Fibroblast of the conjunctiva (primary cell): ENCODE measurements at places on chromosomes 3 and 15.

DNA sequence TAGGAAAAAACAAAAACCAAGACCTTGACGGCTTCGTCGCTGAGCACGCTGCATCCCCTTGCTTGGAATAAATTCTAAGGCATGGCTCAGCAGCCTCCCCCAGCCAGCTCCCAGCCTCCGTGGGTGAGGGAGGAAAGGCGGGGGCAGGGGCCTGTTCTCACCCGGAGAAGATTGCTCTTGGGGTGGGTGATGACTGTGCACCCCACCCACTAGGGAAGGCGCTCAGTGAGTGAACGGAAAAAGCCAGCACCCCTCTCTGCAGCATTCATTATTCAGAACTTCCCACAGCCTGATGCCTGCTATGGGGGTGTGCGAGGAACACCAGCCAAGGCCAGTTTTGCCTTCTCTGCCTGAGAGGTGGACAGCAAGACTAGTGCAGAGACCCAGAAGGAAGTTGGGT lies 19.3 kb upstream of the NTRK3 start:
- DNase-seq: no peak

- no peak for DNase-seq
Measured at GRCh38 chr3:157238457-157238856, 78.5 kb upstream of the CCNL1 start.

- DNase-seq: no peak
Measured at GRCh38 chr3:66418475-66418931, 82.3 kb downstream of the LRIG1 start.

DNA sequence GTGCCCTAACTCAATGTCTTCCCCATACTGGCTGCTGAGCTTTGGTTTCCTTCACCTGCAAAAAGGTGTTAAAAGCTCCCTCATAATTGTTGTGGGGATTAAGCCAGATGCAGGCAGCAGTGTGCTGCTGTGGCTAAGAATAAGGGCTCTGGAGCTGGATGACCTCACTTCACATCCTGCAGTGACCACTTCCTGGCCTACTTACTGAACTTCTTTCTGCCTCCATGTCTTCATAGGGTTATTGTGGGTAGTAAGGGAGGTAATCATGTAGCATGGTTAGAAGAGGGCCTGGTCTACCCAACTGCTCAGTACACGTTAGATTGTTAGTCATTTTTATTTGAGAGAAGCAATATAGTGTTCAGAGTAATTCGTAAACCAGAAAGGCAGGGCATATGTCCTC lies 18.4 kb downstream of the GYG1 start:
- no peak for DNase-seq

- no peak for DNase-seq
Measured at GRCh38 chr3:25043749-25044148, 384.3 kb upstream of the RARB start.

DNA sequence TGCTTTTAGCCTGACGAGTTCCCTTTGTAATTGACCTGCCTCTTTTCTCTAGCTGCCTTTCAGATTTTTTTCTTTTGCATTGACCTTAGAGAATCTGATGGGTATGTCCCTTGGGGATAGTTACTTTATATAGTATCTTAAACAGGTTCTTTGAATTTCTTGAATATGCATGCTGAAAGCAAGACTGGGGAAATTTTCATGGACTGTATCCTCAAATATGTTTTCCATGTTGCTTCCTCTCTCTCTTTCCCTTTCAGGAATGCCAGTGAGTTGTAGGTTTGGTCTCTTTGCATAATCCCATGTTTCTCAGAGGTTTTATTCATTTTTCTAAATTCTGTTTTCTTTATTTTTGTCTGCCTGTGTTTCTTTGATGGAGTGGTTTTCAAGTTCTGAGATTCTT lies 81.8 kb upstream of the CPNE4 start:
- DNase-seq: no peak

DNA sequence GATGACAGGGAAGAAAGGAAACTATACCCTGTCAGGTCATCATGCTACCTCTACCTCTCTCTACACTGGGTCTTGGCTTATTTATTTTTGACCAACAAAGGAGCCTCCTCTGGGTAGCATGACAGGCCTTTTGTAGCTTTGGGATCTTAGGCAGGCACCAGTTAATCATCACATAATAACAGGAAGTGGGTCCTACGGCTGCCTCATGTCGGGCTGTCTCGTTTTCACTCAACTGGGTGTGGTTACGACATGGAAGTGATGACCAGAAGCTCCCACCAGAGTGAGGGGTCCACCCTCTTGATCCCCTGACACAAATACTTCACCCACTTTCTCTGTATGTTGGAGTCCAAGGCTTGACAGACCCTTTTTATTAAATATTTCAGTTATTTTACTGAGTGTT lies 105.3 kb downstream of the CD47 start:
- no peak for DNase-seq

DNA sequence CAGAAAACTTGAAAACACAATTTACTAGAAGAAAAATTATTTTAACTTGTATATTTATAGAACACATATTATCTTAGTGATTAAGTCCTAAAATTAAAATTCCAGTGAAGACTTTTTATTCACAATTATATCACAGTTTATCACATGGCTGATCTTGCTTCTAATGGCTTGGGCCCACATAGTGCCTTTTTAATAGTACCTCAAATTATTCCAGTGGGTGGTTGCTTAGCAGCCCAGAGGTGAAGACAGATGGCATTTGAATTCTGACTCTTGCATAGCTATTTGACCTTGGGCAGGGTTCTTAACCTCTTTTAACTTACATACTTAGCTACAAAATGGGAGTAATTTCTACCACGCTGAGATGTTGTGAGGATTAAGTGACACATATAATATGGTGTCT lies 214.7 kb upstream of the SGO1 start:
- DNase-seq: no peak

DNA sequence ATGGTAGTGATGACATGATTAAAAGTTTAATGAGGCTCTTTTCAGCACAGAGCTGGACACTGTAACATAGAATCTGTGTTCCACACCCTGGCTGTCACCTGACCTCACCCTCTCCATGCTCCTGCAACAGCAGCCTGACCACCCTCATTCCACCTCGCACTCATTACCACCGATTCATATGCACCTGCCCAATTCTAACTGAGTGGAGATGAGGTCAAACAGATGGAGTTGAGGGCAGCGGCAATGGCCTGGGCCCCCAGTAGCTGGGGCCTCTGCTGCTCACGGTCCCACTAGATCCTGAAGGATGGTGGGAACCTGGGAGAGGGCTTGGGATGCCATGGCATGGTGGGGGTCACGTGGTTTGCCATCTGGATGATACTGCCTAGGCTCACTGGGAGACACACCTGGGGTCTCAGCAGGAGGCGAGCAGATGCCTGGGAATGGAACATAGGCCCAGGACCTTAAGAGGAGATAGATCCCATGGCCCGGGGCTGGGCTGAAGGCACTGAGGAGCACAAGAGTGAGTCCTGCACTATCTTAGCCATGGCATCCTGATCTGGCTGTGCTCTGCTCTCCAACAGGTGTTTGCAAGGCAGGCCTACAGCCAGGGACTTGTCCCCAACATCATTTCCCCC lies 1.3 kb downstream of the SCN5A start:
- no peak for DNase-seq

GRCh38 chr3:99823723-99824711 lies 6.4 kb downstream of the CMSS1 start:
- DNase-seq: no peak

DNA sequence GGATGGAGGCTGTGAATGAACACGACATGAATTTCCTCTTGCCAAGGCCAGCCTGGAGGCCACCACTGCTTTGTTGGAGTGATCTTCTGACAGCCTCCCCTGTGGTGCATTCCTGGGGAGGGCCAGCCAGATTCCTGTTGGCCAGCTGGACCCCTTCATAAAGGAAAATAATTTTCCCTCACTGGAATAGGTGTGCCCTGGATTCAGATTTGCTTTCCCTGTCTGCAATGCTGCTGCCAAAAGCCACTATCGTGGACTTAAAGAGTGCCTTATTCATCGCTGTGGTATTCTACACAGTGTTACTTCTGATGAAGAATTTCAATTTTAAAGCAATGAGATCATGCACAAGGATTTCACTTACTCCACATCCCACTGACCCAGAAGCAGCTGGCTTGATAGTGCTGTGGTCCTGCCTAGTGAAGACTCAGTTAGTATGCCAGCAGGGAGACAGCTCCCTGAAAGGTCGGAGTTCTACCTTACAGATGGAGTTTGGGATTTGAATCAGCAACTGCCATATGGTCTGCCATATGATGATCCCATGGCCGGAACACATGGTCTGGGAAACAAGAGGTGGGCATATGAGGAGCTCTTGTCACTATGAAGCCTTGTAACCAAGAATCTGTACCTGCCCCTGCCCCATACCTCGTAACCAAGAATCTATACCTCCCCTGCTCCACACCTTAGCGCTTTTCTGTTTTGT lies 145.2 kb downstream of the KLF13 start:
- peak; percentile 54 for DNase-seq

GRCh38 chr15:55588815-55589115 lies 620 bp upstream of the PYGO1 start:
- no peak for DNase-seq

DNA sequence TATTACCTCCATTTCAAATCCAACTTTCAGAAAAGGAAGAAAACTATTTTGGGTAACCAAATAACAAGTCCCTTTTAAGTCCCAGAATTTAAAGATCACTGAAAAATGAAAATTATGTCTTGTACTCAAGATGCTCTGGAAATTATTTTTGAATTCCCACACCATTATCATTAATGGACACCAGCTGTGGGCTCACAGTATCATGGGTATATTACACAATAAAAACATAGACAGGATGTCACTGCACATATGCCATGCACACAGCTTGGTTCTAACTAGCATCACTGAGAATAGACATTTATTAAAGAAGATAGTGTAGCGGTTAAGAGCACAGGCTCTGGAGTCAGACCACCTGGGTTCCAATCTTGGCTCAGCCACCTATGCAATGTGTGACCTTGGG lies 130.4 kb downstream of the FRMD5 start:
- no peak for DNase-seq

GRCh38 chr3:114624571-114625181 lies 330.8 kb downstream of the TIGIT start:
- peak; percentile 98 for DNase-seq

DNA sequence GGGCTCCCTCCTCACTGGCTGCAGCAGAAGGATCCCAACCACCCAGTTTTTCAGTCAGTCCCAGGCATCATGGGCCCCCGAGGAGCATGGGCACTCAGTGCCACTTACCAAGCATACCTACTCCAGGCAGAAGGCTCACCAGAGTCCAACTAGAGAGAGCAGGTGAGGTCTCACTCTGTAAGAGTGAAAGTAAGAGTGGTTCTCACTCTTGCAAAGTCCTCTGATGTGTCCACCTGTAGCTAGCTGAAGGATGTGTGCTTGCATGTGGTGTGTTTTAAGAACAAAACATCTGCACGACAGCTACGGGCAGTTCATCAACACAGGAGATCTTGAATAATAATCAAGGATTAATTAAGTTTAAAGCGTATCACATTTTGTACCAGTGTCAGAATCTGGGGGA lies 49.7 kb downstream of the CCK start:
- no peak for DNase-seq

- DNase-seq: no peak
Measured at GRCh38 chr15:41648097-41648496, 12.1 kb upstream of the MGA start.

DNA sequence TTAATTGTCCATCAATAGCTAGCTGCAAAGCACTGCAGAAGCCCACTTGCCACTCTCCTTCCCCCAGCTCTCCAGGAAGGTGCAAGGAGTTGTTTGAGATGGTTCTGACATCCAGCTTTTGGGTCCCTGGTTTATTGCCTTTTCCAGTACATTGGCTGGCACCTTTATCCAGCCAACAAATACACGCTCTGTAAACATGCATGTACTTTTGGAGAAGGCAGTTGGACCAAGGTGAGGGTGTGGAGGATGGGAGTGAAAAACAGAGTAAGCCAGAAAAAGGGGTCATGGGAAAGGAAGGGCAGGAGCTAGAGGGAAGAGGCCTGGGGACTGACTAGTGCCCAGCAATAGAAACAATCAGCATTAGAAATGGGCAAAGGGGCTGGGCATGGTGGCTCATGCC lies 102.7 kb downstream of the CGNL1 start:
- DNase-seq: no peak

GRCh38 chr15:40630313-40630712 lies 36.3 kb downstream of the KNL1 start:
- no peak for DNase-seq

GRCh38 chr3:5299161-5299560 lies 111.7 kb downstream of the EDEM1 start:
- DNase-seq: no peak

- no peak for DNase-seq
Measured at GRCh38 chr3:37902674-37903073, 41.0 kb downstream of the CTDSPL start.

GRCh38 chr3:78506061-78506460 lies 1261.7 kb downstream of the ROBO1 start:
- DNase-seq: no peak

DNA sequence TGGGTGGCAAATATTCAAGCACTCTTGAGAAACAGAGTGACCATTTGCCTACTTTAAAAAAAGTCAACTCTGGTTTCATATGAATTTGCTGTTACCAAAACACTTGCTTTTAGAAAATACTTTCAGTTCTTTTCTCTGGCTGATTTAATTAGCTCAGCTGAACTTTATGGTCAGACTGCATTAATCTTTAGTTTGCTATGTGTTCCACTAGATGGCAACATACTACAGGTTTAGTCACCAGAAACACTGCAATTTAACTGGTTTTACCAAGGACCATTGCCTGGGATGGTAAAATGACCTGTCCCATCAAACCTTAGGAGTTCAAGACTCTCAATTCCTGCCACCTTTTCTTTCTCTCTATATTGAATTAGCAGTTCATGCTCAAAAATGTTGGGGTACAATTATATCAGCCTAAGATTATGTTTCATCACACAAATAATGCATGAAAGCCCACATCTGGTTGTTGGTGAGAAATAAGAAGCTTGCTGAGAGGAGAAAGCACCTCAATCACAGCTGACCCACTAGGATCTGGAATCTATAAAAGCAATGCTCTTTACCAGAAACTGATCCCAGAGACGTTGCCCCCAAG lies 14.2 kb downstream of the EIF4E3 start:
- DNase-seq: peak; percentile 45

DNA sequence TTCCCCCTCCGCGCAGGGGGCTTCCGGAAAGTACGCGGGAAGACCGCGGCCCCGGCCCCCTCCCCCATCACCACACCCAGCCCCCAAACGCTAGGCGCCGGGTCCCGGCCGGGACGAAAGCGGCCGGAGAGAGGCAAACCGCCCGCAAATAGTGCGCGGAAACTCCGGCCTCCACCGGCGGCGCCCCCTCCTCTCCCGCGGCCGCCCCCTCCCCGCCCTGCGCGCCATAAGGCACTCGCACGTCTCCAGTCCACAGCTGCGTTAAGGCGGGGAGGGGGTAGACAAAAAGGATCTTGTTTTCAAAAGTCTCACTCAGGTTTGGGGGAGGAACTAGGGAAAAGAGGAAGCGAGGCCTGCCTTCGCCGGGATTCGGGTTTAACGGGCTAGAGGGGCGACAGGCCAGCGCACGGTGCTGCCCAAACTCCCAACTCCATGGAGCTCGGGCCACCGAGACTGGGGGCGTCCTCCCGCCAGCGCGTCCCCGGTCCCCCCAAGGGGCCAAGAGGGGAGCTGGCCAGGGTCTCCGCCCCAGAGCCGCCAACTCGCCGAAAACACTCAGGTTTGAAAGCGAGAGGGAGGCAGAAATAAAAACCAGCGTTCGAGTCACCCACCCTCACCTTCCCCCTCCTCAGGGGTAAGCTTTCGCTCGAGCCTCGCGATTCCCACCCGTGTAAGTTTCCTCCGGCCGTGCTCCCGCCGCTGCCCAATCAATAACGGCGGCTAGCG lies 1.8 kb downstream of the ANP32A start:
- no peak for DNase-seq

GRCh38 chr3:194265505-194265892 lies 85.6 kb downstream of the CPN2 start:
- peak; percentile 65 for DNase-seq

GRCh38 chr15:66623801-66624453 lies 58.1 kb upstream of the LCTL start:
- DNase-seq: no peak
